ENCODE measurements at places on chromosomes 1 and 21.
A peak's percentile ranks its signal among the peaks of the same experiment; 100 is the strongest.

GRCh38 chr21:31991356-31992331 lies 118.8 kb downstream of the HUNK start:
- DNase-seq, result no peak

GRCh38 chr1:64098436-64098835 lies 105.0 kb upstream of the UBE2U start:
- DNase-seq, result no peak

GRCh38 chr21:31517664-31518414 lies 141.7 kb upstream of the SOD1 start:
- no peak for DNase-seq

GRCh38 chr1:64161357-64161941 lies 42.0 kb upstream of the UBE2U start:
- DNase-seq, result no peak

- DNase-seq, result no peak
These were observed 10.0 kb downstream of the TTF2 start for GRCh38 chr1:117070124-117070523.

- DNase-seq, result no peak
These were observed 356.5 kb upstream of the DUSP10 start for GRCh38 chr1:222098404-222098803.

- DNase-seq, result no peak
These were observed 197.9 kb upstream of the COA6 start for GRCh38 chr1:234175363-234175762.

DNA sequence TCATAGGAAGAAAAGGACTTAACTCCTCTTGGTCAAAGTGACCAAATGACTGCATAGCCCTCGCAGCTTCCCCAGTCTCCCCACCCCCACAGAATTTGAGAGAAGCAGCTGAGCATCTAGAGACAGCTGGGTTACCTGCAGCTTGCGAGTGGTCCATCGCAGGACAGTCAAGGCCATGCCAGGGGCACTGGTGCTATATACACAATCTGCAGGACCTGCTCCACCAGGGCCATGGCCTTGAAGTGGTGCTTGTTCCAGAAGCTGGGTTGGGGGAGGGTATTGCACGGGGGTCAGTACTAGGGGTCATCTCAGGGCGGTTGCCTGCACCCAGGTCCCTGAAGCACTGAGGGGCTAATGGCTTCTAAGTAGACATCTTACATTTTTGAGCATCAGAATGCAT lies 10.4 kb downstream of the MRTO4 start:
- no peak for DNase-seq

- peak; percentile 34 for DNase-seq
These were observed 60.4 kb upstream of the ACOT11 start for GRCh38 chr1:54487571-54488050.

- DNase-seq, result peak; percentile 57
These were observed 36.1 kb downstream of the EIF2D start for GRCh38 chr1:206575894-206576737.

Data from NCI-H1092 (cell line).